ENCODE measurements at places on chromosomes 1 and 21. TPM values are rescaled to one million over a fixed set of nuclear protein-coding genes. Genes with fewer than 3 reads are reported as not detected.
A peak's percentile ranks its signal among the peaks of the same experiment; 100 is the strongest.

Gene ESPN
- total RNA-seq, result 0.14 TPM

Gene ACTL8
- not detected for total RNA-seq

Gene LMOD1
- total RNA-seq, result not detected

DNA sequence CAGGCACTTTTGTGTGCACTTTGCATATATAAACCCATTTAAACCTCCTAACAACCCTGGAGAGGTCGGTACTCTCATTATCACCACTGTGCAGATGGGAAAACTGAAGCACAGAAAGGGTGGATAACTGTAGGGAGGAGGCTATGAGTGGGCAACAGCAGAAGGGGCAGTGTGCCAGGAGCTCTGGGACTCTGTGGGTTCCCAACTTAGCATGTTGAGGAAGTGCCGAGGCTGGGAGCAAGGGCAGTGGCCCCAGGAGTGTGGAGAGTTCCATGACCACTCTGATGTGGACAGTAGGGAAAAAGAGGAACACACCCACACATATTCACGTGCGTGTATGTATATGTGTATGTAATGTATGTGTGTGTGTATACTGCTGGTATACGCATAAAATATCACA, 25.7 kb upstream of the KCNC4 start:
- H3K27me3 ChIP-seq, result peaks cover 17% of the 10 kb centered on the region
- DNase-seq, result no peak
- H3K27ac ChIP-seq, result no peak overlapping the region
- H3K36me3 ChIP-seq, result no peaks in the 10 kb centered on the region
- no peaks in the 10 kb centered on the region for H3K4me1 ChIP-seq

DNA sequence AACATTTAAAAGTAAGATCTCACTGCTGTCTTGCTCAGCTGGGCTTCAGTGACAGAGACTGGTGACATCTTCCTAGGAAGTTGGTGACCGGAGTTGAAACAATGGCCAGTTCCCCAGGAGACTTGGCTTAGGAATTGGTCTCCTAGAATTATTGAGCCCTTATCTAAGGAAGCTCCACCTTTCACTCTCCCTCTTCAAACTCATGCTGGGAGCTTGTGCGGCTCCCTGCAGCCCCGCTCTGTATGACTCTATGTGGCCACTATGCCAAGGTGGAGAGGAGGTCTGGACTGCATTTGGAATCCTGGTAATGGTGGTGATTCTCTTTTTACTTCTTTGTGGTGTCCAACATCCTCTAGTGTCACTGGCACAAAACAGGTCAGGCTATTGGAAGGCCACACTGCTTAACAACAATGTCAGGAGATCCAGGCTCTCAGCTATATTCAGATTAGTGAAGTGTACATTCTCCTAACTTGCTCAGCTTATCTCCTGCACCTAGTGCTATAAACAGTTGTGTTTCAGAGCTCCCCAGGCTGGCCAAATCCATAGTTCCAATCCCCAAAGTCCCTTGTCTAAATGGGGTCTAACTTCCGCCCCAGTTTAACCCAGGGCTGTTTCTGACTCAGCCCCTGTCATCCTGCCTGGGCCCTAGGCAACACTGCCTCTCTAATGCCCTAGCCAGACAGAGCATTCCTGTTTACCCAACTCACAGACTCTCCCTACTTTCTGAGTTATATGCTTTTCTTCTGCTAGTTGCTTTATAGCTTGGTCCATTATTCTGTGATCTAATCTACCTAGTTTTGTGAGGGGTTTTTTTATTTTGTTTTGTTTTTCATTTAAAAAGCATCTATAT, 18.3 kb downstream of the ATP2B4 start:
- peaks cover 74% of the 10 kb centered on the region for H3K4me1 ChIP-seq
- peak overlapping the region; percentile 57 for H3K27ac ChIP-seq
- H3K36me3 ChIP-seq, result peaks cover 6% of the 10 kb centered on the region
- DNase-seq, result no peak
- no peak overlapping the region for H3K4me3 ChIP-seq

Gene OLFM3
- total RNA-seq, result not detected

- DNase-seq, result no peak
- peaks cover 9% of the 10 kb centered on the region for H3K36me3 ChIP-seq
- H3K27ac ChIP-seq, result peak overlapping the region; percentile 33
- H3K4me1 ChIP-seq, result no peaks in the 10 kb centered on the region
- H3K27me3 ChIP-seq, result no peaks in the 10 kb centered on the region
- H3K4me3 ChIP-seq, result no peak overlapping the region
Observed at GRCh38 chr21:39263372-39263771, 50.1 kb downstream of the BRWD1 start.

Gene HHIPL2
- total RNA-seq, result 0.74 TPM

DNA sequence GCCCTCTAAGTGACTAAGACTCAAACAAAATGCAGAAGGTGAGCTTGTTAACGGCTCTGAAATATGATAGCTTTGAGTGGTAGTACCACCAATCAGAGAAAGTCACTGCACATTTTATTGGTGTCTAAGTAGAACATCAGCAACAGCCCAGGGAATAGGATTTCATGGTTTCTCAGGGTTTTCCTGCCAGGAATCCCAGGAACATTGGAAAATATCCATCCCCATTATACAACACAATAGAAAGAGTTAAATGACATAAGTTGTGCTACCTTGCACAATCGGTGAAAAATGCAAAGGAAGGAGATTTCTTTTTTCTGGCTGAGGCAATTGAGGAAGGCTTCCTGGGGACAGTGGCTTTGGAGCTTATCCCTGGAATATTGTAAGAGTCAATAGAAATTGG, 283.1 kb downstream of the HLX start:
- no peak overlapping the region for H3K27ac ChIP-seq
- no peak overlapping the region for H3K4me3 ChIP-seq
- no peaks in the 10 kb centered on the region for H3K36me3 ChIP-seq
- H3K4me1 ChIP-seq, result no peaks in the 10 kb centered on the region
- peaks cover 18% of the 10 kb centered on the region for H3K27me3 ChIP-seq

DNA sequence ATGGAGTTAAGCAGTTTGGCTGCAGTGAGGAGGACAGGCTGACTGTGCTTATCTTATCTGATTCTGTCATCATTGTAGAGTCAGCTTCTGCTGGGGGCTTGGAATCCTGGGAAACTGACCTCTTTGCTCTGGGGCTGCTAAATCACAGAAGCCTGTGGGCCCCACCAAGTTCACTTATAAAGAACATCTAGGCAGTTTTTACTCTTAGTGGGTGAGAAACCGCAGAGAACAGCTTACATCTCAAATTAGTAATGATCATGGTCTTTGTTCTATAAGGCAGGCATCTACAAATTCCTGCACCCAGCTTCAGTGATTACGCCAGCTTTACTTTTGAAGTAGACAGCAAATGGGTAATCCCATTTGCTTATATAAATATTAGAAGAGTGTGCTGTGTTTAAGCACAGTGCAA, 75.7 kb downstream of the ZC3H11B start:
- no peak overlapping the region for H3K4me3 ChIP-seq
- H3K27me3 ChIP-seq, result no peaks in the 10 kb centered on the region
- DNase-seq, result no peak
- no peaks in the 10 kb centered on the region for H3K36me3 ChIP-seq
- no peaks in the 10 kb centered on the region for H3K4me1 ChIP-seq
- H3K27ac ChIP-seq, result no peak overlapping the region

Gene ADAMTS1
- 35.2 TPM for total RNA-seq

GRCh38 chr1:237045278-237046016, 3.5 kb downstream of the RYR2 start:
- H3K4me1 ChIP-seq, result peaks cover 4% of the 10 kb centered on the region
- H3K4me3 ChIP-seq, result no peak overlapping the region
- peaks cover 4% of the 10 kb centered on the region for H3K36me3 ChIP-seq

Gene KRTAP21-2
- total RNA-seq, result not detected

DNA sequence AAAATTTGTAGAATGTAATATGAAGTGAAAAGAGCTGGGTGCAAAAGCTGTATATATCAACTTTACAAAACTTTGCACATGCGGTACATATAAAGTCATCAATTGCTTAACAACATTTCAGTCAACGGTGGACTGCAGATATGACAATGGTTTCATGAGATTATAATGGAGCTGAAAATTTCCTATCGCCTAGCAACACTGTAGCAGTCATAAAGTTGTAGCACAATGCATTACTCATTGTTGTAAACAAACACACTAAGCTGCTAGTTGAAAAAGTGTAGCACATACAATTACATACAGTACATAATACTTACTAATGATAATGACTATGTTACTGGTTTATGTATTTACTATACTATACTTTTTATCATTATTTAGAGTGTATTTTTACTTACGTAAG, 64.0 kb downstream of the RGS7 start:
- no peaks in the 10 kb centered on the region for H3K27me3 ChIP-seq
- no peak overlapping the region for H3K4me3 ChIP-seq
- no peak for DNase-seq
- no peaks in the 10 kb centered on the region for H3K4me1 ChIP-seq
- H3K27ac ChIP-seq, result no peak overlapping the region

- H3K27ac ChIP-seq, result no peak overlapping the region
- no peaks in the 10 kb centered on the region for H3K4me1 ChIP-seq
- DNase-seq, result no peak
- no peaks in the 10 kb centered on the region for H3K36me3 ChIP-seq
Observed at GRCh38 chr1:64579767-64580166, 109.8 kb downstream of the CACHD1 start.

DNA sequence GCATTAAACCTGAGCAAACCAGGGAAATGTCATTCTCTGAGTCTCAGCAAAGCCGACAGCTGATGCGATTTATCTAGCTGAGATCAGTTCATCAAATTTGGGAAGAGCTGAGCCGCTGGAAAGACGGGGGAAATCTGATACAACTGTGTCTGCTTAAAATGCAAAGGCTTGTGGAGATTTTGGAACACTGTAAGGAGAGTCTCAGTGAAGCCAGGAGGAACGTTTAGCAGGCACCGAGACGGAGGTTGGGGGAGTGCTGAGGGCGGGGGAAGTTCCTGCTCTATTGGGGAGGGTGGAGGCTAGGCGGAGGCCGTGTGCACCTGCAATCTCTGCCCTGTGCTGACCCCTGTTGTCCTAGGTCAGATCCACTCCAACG, 143.2 kb upstream of the CSF3R start:
- DNase-seq, result no peak
- H3K36me3 ChIP-seq, result no peaks in the 10 kb centered on the region
- H3K27me3 ChIP-seq, result no peaks in the 10 kb centered on the region
- H3K27ac ChIP-seq, result no peak overlapping the region
- H3K4me3 ChIP-seq, result no peak overlapping the region
- H3K4me1 ChIP-seq, result no peaks in the 10 kb centered on the region

DNA sequence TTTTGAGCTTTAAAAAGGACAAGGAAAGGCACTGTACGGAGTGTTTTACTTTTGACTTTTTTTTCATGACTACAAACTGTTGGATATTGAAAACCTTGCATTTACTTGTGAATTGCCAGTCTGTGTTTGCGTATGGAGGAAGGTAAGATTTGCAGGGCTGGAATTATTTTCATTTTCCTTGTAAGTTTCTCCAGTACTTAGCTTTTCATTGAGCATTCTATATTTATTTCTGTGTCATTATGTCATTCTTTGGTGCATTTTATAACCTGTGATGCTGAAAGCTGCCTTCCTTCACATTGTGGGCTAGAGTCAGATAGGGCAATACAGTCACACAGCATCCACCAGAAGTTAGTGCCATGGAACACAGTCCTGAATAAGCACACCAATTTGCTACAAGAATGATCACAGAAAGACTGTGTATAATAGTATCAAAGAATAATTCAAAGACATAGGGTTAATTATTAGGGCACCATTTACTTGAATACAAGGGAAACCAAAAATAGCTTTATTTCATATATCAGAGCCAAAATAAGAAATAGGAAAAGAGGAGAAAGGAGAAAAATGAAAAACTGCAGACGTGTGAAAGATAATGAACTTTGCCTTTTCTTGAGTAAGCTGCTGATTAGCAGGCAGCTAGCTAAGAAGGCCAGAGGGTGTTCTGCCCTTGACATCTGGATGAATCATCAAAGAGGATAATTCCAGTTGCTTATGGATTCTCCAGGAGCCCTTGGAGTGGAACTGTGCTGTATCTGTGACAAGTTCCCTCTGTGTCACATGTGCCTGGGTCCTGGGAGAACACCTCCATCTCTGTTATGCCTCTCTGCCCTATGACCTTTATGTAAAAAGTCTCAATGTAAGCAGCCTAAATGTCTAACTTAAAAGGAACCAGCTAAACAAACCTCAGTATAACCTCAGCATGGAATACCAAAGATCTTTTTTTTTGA, 8.0 kb upstream of the FAM20B start:
- no peak overlapping the region for H3K27ac ChIP-seq
- peaks cover 10% of the 10 kb centered on the region for H3K27me3 ChIP-seq
- no peaks in the 10 kb centered on the region for H3K36me3 ChIP-seq
- H3K4me1 ChIP-seq, result no peaks in the 10 kb centered on the region

Gene LCE3E
- not detected for total RNA-seq

Gene PSEN2
- 21.8 TPM for total RNA-seq

- no peak for DNase-seq
- H3K4me1 ChIP-seq, result no peaks in the 10 kb centered on the region
- H3K27me3 ChIP-seq, result peaks cover 5% of the 10 kb centered on the region
- H3K36me3 ChIP-seq, result no peaks in the 10 kb centered on the region
Observed at GRCh38 chr1:228865627-228866330, 130.5 kb downstream of the RHOU start.

- no peak overlapping the region for H3K4me3 ChIP-seq
- no peaks in the 10 kb centered on the region for H3K27me3 ChIP-seq
- DNase-seq, result no peak
- no peaks in the 10 kb centered on the region for H3K36me3 ChIP-seq
- no peaks in the 10 kb centered on the region for H3K4me1 ChIP-seq
Observed at GRCh38 chr1:23936481-23937176, 23.0 kb upstream of the PNRC2 start.

Gene SPRR2D
- not detected for total RNA-seq

DNA sequence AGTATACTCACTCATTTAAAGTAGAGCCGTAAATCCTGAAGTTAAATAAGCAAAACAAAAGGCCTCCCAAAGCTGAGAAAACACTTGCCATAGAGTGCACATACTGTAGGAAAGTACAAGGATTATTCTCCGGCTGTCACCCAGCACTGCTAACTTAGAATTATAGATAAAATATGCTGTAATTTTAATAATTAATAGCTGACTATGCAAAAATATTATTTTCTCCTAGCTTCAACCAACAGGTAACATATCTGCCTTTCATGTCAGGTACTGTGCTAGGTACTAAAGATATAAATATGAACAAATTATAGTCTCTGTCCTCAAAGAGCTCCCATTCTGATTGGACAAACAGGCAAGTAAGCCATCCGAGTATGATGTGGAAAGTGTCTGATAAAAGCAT, 233.2 kb downstream of the FGGY start:
- DNase-seq, result no peak
- no peaks in the 10 kb centered on the region for H3K27me3 ChIP-seq
- H3K27ac ChIP-seq, result no peak overlapping the region
- H3K36me3 ChIP-seq, result peaks cover 6% of the 10 kb centered on the region
- no peak overlapping the region for H3K4me3 ChIP-seq

GRCh38 chr1:34262921-34263320, 86.2 kb downstream of the C1orf94 start:
- H3K27me3 ChIP-seq, result peaks cover 19% of the 10 kb centered on the region
- no peak for DNase-seq
- H3K36me3 ChIP-seq, result no peaks in the 10 kb centered on the region
- no peak overlapping the region for H3K27ac ChIP-seq
- H3K4me1 ChIP-seq, result no peaks in the 10 kb centered on the region
- H3K4me3 ChIP-seq, result no peak overlapping the region

GRCh38 chr1:197521118-197521739, 253.2 kb downstream of the CRB1 start:
- no peak overlapping the region for H3K27ac ChIP-seq
- peak; percentile 63 for DNase-seq
- H3K4me3 ChIP-seq, result no peak overlapping the region
- no peaks in the 10 kb centered on the region for H3K27me3 ChIP-seq
- H3K36me3 ChIP-seq, result no peaks in the 10 kb centered on the region

Data from natural killer cell treated with Interleukin-12 subunit alpha and Interleukin-12 subunit beta and Interleukin-15 and Interleukin-18, amount 100 ng/mL, for 72 hours (primary cell).